ENCODE measurements at places on chromosomes 3 and 15.

GRCh38 chr3:52374173-52374572 is 58.1 kb downstream of the DNAH1 start:
- no peak for DNase-seq

DNA sequence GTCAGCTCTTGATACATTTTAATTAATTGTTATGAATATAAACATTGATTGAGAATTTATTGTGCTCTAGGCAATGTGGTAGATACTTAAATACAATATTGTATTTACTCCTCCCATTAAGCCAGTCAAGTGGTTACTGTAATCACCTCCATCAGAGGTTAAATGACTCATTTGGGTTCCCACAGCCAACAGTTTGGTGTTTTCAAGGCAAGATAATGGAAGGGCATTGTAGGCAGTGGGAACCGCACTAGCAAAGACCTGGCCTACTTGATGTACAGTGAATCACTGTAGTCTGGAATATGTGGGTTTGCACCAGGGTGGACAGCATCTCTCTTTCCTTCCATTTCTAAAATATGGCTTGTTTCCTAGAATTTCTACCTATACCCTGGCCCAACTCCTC is 127.4 kb downstream of the EDEM1 start:
- no peak for DNase-seq

DNA sequence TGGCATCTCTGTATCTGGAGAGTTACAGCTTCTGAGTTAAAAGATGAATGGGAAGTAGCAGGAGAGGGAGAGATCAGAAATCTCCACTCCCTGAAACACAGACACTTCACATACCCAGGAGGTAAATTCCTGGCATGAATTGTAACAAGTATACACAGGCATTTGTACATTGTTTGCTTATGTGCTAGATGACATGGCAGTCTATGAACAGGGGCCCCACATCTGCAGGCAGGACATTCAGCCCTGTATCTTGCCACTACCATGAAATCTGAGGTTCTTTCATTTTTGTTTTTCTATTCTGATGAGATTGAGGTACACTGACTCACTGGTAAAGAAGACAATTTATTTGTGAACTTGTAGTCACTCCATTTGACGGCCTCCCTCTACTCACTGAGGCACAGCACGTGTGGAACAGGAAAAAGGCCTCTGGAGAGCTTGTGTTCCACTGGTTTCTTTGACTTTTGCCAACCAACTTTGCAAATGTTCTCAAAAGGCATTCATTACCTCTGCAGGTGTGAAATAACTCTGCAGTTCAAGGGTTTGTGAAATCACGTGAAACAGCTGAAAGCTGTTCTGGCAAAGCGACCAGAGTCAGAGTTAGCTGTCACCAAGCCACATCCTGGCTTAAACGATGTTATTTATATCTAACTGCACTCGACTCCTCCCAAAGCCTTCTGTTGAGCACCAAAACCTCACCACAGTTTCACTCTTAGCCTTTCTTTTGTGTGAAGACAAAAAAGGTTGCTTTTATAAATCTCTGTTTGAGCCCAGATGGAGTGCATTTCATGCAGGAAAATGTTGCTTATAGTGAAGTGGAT is 401.3 kb upstream of the CFAP20DC start:
- DNase-seq = no peak

GRCh38 chr3:151052346-151052745 is 33.1 kb upstream of the MED12L start:
- no peak for DNase-seq

DNA sequence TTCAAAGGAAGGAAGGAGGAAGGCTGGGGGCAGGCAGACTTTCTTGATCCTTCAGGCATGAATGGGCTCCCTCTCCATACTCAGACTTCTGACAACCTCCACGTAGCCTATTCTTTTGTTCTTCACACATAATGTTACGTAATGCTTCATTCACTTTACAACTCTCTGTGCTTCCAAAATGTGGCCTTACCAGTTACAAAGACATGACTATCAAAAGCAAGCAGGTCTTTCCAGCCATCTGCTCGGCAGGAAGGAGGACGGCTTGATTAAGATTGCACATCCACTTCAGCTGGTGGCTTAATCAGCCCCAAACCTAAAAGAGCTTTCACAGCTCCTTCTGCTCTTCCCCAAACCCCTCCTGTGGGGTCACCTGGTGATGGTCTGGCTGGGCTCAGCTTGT is 263.2 kb downstream of the XXYLT1 start:
- no peak for DNase-seq

GRCh38 chr3:159196359-159196758 is 394.5 kb downstream of the MFSD1 start:
- no peak for DNase-seq

DNA sequence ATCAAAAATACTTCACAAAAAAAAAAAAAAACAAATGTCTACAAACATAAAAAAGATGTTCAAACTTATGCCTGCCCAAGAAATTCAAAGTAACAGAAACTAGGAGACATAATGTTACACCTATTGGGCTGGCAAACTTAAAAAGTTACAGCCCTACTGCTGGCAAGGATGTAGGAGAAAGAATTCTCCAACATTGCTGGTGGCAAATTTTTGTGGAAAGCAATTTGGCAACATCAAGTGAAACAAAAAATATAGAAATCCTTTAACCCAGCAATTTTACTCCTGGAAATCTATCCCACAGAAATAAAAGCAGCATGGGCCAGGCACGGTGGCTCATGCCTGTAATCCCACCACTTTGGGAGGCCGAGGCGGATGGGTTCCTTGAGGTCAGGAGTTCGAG is 73.2 kb downstream of the STAG1 start:
- DNase-seq = peak; percentile 5

- no peak for DNase-seq
These were observed 324.8 kb upstream of the AZI2 start for GRCh38 chr3:28673446-28673845.

Data from GM03348 (cell line).